ENCODE measurements at places on chromosomes 2 and 18.

DNA sequence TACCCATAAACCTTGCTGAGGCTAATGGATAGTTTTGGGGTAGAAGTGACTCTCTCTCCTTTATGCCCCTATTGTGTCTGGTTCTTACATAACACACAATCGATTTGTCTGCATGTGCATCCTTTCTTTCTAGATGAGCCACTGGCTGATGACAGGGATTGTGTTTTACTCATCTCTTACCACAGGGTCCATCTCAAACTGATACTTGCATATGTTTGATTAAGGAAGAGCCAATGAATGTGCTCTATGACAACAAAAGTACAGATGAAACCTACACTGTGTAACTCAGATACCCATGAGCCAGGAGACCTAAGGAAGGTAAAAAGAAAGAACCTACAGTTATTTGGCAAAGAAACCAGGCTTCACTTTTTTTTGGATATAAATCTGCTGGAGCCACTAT is 13.2 kb upstream of the BZW1 start:
- DNase-seq = no peak

DNA sequence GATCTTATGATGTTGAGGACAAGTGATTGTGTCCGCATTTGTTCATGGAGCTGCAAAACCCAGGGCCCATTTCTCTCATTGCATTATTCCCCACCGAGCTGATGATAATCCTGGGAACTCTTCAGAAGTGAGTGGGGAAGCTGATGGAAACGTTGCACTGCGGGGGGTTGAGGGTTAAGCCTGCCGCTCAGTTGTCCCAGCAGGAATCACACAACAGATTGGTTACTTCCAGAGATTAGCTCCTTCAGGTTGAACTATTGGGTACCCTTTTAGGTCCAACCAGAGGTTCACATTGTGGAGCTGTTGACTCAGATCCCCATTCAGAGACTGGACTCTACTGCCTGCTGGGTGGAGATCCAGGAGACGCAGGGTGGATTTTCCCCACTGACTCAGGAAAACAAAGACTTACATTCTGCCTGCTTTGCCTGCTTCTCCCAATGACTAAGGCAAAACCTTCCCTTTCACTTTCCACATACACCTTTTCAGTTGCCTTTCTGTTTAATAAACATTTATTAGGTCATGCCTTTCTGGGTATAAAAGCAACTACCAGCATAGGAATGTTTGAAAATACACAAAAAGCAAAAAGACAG is 286.4 kb downstream of the TXNL1 start:
- no peak for DNase-seq

DNA sequence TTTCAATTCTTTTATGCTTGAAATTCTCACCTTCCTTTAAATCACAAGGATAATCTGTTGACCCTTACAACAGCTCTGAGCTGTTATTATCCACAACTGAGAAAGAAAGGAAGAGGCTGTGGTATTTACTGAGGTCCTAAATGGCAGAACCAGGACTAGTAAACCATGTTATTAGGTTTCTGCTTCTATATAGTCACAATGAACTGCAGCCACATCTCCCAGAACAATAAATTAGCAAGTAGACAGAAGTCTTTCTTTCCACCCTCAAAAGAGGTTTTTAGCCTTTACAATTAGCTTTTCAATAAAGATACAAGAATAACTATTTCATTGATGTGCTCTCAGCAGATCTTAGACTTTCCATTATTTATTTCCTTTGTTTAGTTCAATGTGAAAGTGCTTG is 374.2 kb downstream of the NRXN1 start:
- no peak for DNase-seq

DNA sequence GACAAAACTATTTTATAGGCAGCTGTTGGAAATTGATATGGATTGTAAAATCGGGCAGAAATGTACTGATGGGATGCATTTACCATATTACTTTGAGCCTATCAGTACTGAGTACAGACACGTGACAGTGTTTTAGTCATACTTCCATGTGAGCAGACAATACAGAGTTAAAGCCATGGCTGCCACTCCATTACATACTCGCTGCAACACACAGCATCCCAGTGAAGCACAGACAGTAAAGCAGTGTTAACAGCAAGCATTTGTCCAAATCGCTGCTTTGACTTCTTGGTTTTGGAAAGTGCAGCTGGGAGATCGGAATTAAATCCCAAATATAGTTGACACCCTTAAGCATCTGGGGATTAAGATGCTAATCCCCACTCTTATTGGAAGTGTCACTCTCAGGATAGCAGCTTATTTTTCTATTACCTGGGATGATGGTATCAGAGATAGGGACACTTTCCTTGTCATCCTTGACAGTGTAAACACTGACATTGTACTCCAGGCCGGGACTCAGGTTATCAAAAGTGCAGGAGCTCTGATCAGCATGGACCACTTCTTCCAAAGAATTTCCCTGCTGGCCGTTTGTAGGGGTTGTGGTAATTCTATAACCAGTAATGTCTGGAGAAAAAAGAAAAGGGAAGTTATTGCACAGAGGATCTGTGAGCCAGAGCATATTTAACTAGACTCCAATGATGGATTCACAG is 41.6 kb downstream of the FN1 start:
- DNase-seq = no peak

DNA sequence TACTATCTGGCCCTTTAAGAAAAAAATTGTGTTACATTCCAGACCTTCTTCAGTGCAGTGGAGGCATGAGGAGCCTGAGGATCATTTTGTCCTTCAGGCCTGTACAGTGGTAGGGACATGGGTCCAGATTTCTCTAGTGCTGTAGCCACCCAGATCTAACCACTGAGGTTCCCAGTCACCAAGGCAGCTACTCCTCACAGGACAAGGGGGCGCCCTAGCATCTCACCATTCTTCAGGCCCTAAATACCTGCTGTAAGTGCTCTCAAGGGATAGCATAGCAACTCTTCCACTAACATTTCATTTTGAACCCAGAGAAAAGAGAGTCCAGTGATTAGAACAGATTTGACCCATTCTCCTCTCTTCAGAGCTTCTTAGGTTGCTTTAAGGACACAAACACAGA is 1533.0 kb downstream of the LRP1B start:
- DNase-seq = no peak

Data from activated T-cell treated with anti-CD3 and anti-CD28 coated beads, Interleukin-2, amount 50 U/mL, for 4 hours (primary cell).